Left ventricle myocardium inferior (tissue), 1 donor: ENCODE measurements at places on chromosomes 3 and 15.

- no peak for DNase-seq
Measured at GRCh38 chr3:15781131-15781530, 16.6 kb downstream of the ANKRD28 start.

GRCh38 chr3:22627993-22628499 is 575.1 kb upstream of the UBE2E2 start:
- DNase-seq = no peak

DNA sequence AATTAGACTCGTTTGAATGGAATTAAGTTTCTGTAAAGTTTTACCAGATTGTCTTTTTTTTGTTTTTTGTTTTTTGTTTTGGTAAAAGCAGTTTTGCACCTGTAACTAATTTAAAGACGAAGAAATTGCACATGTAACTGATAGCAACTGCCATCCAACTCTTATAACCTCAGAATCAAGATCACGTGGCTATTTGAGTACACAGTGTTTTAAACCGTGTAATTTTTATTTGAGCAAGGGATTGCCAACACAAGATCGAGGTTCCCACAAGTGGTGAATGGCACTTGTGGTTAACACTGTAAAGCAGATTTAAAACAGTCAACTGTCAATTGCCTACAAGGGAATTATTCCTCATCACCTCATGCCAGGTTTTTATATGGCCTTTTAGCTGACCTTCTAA is 67.3 kb downstream of the PPARG start:
- no peak for DNase-seq

DNA sequence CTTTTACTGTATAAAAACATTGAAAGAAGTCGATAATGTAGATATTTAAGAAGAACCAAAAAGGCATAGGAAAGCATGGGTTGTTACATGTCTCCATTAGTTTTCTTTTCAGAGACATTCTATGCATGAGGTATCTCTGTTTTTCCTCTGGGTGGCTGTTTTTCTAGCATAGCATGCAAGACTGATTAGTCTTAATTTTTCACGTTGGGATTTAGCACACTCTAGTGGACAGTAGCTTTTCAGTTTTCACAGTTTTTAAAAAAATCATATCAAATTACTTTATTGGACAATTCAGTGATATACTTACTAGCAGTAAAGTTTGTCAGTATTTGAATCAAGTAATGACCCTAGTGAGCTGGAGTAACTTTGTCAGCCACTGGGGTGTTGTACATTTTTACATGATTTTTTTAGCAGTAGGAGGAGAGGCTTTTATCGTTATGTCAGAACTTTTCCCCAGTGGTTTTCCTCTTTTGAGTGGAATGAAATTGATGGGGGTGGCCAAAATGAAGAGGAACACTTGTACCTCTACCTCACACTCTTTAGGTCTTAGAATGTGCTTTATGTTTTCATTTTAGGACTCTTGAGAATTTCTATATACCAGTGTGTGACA is 57.2 kb downstream of the SEC22A start:
- DNase-seq = no peak

- DNase-seq = no peak
Measured at GRCh38 chr15:39488961-39489360, 91.9 kb upstream of the THBS1 start.

DNA sequence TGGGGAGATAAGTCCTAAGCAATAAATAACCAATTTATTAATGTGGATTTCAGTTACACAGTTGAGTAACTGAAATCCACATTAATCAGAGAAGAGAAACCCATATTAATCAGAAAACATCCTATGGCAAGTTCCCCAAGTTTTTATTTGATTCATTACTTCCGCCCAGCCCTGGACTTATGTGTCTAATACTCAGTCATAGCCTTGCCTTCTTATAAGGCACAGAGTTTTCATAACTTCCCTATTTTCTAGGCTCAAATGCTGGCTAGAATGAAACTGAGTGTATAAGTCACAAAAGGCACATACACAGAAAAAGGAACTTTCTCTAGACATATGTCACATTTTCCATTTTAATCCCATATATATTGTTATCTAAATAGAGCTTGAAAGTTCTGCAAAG is 28.8 kb downstream of the CD47 start:
- DNase-seq = no peak

GRCh38 chr3:114436182-114436581 is 142.4 kb downstream of the TIGIT start:
- no peak for DNase-seq

- DNase-seq = no peak
Measured at GRCh38 chr3:14508505-14508819, 31.7 kb downstream of the GRIP2 start.
